ENCODE measurements at places on chromosomes 6 and 20.

GRCh38 chr6:70956451-70957283 lies at the start of gene B3GAT2:
Gene B3GAT2 (minus strand): TSS chr6:70957060. CDS start chr6:70956429, 631 bp downstream.
- H3K36me3 ChIP-seq = no peaks in the 10 kb centered on the region
- peak within 1 kb of the TSS; percentile 78 for H3K4me3 ChIP-seq
- peaks cover 17% of the 10 kb centered on the region for H3K4me1 ChIP-seq
- no peak within 1 kb of the TSS for H3K27ac ChIP-seq
- peaks cover 87% of the 10 kb centered on the region for H3K27me3 ChIP-seq

GRCh38 chr20:41004531-41005360 lies 23.9 kb upstream of the TOP1 start:
- no peak overlapping the region for H3K4me3 ChIP-seq
- DNase-seq = no peak
- H3K27me3 ChIP-seq = no peaks in the 10 kb centered on the region
- H3K27ac ChIP-seq = no peak overlapping the region
- no peaks in the 10 kb centered on the region for H3K36me3 ChIP-seq

GRCh38 chr6:22448291-22448711 lies 121.1 kb upstream of the HDGFL1 start:
- H3K27ac ChIP-seq = peak overlapping the region; percentile 87
- no peaks in the 10 kb centered on the region for H3K36me3 ChIP-seq
- peak; percentile 63 for DNase-seq
- H3K4me1 ChIP-seq = peaks cover 28% of the 10 kb centered on the region
- H3K27me3 ChIP-seq = no peaks in the 10 kb centered on the region

DNA sequence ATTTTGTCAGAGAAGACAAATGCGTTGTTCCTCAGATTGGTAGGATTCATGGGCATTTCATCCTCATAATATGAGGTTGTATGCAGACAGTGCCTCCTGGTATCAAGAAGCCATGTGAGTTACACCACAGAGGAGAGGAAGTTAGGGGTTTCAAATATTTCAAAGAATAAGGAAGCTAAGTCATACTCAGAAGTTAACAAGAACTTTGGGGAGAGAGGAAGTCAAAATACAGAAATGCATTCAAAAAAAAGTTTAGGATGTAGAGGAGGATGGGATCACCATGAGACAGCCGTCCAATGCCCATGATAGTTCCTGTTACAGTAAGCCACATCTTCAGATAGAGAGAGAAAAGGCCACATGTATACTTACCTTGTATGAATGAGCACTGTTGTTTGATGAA lies 22.3 kb downstream of the HLA-DOB start:
- H3K4me1 ChIP-seq = no peaks in the 10 kb centered on the region
- H3K27ac ChIP-seq = no peak overlapping the region
- H3K27me3 ChIP-seq = peaks cover 13% of the 10 kb centered on the region

GRCh38 chr6:101445527-101445926 lies 52.0 kb downstream of the GRIK2 start:
- H3K36me3 ChIP-seq = no peaks in the 10 kb centered on the region
- no peak for DNase-seq
- H3K4me3 ChIP-seq = no peak overlapping the region
- H3K27ac ChIP-seq = no peak overlapping the region
- no peaks in the 10 kb centered on the region for H3K27me3 ChIP-seq

- H3K27ac ChIP-seq = no peak overlapping the region
- no peaks in the 10 kb centered on the region for H3K27me3 ChIP-seq
- no peak for DNase-seq
- H3K36me3 ChIP-seq = no peaks in the 10 kb centered on the region
- H3K4me3 ChIP-seq = no peak overlapping the region
Observed at GRCh38 chr6:20830576-20830975, 296.3 kb downstream of the CDKAL1 start.

DNA sequence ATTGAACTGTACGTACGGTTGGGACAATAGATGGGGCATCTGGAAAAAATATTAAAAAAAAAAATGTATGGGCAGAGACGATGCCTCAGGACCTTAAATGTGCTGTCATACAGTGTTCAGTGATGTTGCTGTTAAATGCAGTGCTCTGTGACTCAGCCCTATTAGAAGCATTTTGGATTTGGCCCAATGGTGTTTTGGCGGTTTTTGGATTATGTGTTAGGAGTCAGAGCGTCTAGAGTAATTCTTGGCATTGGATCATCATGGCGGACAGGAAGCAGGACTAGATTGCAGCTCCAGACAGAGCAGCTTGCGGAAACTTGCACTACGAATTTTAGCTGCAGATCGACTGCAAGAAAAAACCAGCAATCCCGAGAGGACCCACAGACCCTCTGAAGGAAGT lies 280.0 kb downstream of the SOX4 start:
- no peaks in the 10 kb centered on the region for H3K36me3 ChIP-seq
- H3K27ac ChIP-seq = no peak overlapping the region
- peaks cover 11% of the 10 kb centered on the region for H3K4me1 ChIP-seq
- H3K27me3 ChIP-seq = no peaks in the 10 kb centered on the region
- H3K4me3 ChIP-seq = no peak overlapping the region

DNA sequence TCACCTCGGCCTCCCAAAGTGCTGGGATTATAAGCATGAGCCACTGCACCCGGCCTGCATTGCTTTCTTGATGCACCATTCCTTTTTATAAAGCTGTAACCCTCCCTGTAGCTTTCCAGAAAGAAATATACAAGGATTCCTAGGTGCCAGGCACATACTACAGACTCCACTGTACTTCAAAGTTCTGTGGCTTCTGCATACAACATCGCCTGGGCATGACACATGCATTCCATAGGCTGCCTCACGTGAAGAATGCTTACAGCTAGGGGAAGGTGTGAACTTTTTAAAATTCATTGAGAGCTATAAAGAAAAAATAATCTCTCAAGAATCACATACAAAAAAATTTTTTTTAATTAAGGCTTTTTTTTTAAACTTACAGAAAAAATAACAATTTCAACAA lies 50.2 kb downstream of the TRAM2 start:
- no peak overlapping the region for H3K4me3 ChIP-seq
- H3K36me3 ChIP-seq = no peaks in the 10 kb centered on the region
- H3K27ac ChIP-seq = no peak overlapping the region
- peaks cover 8% of the 10 kb centered on the region for H3K4me1 ChIP-seq

DNA sequence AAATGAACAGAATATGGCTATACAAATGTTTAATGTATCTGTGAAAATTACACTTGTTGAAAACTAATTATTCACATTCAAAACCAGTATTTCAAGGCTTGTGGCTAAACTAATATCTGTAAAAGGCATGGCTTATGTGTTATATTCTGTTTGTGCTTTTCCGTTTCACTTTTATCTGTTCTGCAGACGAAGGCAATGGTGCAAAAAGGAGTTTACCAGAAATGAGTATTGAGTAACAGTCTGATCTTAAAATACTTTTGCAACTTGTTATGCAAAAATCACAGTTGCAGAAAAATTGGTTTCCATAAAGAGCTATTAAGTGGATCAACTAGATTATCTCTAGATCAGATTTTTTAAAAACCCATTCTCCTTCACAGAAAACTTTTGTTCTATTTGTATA lies 9.4 kb upstream of the STX11 start:
- peaks cover under 1% of the 10 kb centered on the region for H3K27me3 ChIP-seq
- H3K36me3 ChIP-seq = no peaks in the 10 kb centered on the region
- H3K27ac ChIP-seq = no peak overlapping the region
- H3K4me3 ChIP-seq = no peak overlapping the region
- H3K4me1 ChIP-seq = no peaks in the 10 kb centered on the region
- no peak for DNase-seq

GRCh38 chr20:62239278-62239879 lies 1.1 kb downstream of the OSBPL2 start:
- no peak overlapping the region for H3K27ac ChIP-seq
- H3K36me3 ChIP-seq = no peaks in the 10 kb centered on the region
- no peak for DNase-seq
- H3K4me3 ChIP-seq = peak overlapping the region; percentile 90

All from neural progenitor cell (in vitro differentiated cells).